ENCODE measurements at places on chromosomes 5 and 9.

GRCh38 chr9:101727612-101728524 lies 10.6 kb downstream of the GRIN3A start:
- no peak for DNase-seq

DNA sequence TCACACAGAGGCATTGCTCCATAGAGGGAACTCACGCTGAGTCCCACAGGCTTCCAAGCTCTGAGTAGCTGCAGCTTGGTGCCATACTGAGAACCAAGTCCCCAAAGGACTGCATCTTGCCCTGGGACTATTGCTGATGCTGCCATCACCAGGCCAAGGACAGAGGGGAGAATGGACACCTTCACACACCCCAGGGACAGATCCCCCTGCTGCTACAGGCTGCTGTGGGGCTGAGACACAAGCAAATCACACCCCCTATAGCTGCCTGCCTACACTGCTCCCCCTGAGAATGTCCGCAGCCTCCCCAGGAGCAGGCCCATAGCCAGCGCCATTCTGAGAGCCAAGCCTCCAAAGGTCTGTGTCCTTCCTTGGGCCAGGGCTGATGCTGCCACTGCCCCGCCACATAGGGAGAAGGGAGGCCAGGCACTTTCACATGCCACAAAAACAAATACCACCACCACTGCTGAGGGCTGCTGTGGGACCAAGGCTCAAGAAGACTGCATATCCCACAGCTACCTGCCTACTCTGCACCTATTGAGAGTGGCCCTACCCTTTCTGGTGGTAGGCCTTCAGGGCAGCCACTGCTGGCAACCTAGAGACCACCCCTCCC lies 81.5 kb downstream of the SYK start:
- DNase-seq, result no peak

DNA sequence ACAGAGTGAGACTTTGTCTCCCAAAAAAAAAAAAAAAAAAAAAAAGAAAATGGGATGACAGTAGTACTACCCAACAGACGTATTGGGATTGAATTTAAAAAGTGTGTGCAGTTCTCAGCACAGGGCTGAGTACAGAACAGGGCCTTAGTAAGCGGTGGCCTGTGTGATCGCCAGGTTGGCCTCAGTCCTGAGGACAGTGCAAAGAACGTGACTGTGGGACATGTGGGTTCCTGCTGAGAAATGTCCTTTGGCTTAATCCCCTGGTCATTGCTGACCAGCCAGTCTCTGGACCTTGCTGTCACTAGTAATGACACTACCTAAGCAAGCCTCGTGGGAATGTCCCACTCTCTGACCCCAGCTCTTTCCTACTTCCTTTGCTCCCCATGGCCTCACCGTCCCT lies 13.3 kb downstream of the GTF3C5 start:
- no peak for DNase-seq

GRCh38 chr5:135048286-135048685 lies 14.3 kb upstream of the PITX1 start:
- DNase-seq, result no peak

DNA sequence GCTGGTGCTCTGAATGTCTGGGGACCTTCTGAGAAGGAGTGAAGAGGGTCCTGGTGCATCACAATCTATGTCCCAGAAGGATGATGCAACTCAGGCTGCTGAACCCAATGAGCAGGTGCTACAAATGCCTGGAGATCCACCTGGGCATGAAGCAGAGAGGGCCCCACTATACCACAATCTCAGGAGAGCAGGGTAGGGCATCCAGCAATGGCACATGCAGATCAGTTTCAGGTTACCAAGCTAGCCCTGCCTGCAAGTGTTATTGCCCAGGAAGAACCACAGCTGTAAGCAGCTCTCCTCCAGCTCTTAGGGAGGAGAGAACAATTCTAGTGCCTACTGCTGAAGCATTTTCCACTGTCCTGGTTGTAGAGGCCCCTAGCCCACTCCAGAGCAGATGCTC lies 389.2 kb upstream of the TNC start:
- DNase-seq, result no peak

- no peak for DNase-seq
Observed at GRCh38 chr5:76294573-76294972, 108.5 kb upstream of the IQGAP2 start.

DNA sequence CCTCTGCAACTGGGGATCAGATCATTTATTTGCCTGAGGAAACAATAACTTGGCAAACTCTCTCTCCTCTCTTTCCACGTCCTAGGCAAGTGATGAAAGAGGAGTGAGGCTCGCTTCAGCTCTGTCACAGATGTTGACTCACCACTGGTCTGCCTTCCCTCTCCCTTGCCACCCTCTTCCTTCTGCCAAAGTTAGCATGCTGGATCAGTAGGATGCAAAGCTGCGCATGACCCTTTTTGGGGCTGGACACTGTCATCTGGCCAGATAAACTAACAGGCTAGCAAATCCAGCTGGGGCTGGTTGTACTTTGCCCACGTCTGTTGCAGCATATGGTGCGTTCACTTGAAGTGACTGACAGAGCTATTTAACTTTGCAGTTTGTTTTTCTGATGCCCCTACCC lies 36.2 kb upstream of the SMARCA2 start:
- no peak for DNase-seq

- DNase-seq, result no peak
Observed at GRCh38 chr5:33810491-33811120, 81.2 kb downstream of the ADAMTS12 start.

GRCh38 chr9:93555370-93555769 lies 21.0 kb upstream of the PHF2 start:
- no peak for DNase-seq

GRCh38 chr5:87266914-87267573 lies 639 bp upstream of the RASA1 start:
- DNase-seq, result no peak

DNA sequence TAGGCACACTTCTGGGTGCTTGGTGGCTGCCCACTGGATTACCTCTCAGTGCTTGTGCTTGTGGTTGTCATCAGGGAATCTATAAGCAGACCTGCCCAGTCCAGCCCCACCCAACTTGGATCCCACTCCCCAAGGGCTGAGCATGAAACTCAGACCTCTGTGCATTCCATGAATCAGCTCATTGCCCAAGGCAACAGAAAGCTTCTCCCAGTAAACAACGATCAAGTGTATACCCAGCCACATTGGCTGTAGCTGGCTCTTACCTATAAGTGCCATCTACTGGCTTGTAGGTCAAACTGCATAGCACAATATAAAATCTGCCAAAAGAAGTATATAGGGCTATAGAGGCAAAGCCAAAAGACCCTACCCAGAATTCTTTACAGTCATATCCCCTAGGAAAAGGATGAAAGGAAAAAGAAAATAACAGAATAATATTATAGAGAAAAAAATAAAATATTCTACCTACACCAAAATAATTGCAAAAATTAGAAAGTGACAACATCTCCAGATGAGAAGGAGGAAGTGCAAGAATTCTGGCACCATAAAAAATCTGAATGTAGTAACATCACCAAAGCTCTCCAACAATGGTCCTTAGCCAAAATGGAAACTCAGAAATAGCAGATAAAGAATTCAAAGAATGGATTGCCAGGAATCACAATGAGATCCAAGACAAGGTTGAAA lies 321.0 kb upstream of the TRPC7 start:
- DNase-seq, result no peak

GRCh38 chr5:33608344-33609041 lies 167.7 kb downstream of the TARS1 start:
- DNase-seq, result no peak

- no peak for DNase-seq
Observed at GRCh38 chr5:54362992-54363625, 52.7 kb upstream of the ARL15 start.

- no peak for DNase-seq
Observed at GRCh38 chr9:74528207-74528606, 31.1 kb downstream of the RORB start.

- DNase-seq, result peak; percentile 75
Observed at GRCh38 chr9:128026255-128026772, 40.8 kb downstream of the NAIF1 start.

- no peak for DNase-seq
Observed at GRCh38 chr5:80210014-80210413, 45.8 kb downstream of the SERINC5 start.

GRCh38 chr5:117095346-117096332 lies 521.0 kb upstream of the SEMA6A start:
- no peak for DNase-seq

- peak; percentile 40 for DNase-seq
Observed at GRCh38 chr5:132812781-132813598, at the start of gene SOWAHA. SOWAHA (plus strand) TSS chr5:132813302; CDS start chr5:132813622, 320 bp downstream.

GRCh38 chr5:10607023-10607665 lies 43.3 kb downstream of the ANKRD33B start:
- DNase-seq, result no peak

- DNase-seq, result no peak
Observed at GRCh38 chr5:175694371-175695160, 36.7 kb downstream of the HRH2 start.

DNA sequence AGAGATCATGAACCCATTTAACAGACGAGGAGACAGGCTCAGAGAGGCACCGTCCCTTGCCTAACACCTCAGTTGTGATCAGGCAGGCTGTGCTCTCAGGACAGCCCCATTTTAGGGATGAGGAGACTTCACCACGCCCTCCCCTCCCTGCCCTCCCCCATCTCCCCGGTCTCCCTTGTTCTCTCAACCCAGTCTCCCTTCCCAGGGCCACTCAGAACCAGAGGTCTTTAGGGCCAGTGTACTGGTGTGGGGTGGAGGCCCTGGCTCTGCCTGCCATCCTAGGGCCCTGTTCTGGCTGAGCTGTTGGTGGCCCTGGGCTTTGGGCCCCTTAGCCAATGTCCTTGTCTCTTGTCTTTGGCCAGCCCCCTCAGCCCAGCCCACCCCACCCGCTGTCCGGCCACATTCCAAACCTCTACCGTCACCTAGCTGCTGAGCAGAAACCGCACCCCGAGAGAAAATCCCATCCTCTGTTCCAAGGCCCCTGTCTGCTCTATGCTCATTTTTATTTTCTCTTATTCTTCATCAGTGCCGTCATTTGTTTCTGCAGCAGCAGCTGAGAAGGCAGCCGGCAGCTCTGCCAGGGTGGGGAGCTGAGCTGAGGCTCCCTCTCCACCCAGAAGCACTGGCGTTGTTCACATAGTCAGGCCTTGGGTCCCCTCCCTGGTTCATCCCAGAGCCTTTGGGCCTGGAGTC lies 33.9 kb downstream of the OLFML2A start:
- no peak for DNase-seq

DNA sequence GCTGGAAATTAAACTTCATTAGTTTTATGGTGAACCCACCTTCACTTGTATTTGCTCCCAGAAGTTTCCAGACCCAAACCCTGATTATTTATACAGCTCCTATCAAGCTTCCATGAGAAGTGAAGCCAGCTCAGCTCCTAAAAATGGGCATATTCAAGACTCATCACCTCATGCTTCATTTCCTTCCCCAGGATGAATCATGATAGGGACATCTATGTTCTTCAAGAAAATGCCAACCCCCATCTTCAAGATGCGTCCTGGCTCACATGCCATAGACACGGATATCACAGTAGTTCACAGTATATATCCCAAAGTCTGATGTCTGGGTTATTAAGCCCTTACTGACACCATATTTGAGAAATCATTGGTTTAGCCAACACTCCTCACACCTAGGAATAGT lies 217.6 kb downstream of the NPR3 start:
- no peak for DNase-seq

DNA sequence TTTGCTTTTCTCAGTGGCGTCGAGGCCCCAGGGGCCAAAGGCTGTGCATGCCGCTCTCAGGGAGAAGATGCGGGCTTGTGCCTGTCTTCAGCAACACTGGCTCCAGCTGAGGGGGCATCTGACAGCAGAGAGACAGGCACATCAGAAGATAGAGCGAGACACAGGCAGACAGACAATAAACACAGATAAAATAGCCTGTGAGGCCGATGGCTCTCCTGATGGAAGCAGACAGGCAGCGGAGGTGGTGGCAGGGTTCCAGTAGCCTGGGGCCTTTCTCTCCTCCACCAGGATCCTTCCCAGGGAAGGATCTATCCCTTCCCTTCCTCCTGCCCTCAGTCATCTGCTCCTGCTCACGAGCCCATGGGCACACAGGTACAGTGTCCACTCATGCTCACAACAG lies 16.6 kb upstream of the UNC5A start:
- no peak for DNase-seq

GRCh38 chr9:36258996-36259533 lies 817 bp upstream of the GNE start:
- no peak for DNase-seq

DNA sequence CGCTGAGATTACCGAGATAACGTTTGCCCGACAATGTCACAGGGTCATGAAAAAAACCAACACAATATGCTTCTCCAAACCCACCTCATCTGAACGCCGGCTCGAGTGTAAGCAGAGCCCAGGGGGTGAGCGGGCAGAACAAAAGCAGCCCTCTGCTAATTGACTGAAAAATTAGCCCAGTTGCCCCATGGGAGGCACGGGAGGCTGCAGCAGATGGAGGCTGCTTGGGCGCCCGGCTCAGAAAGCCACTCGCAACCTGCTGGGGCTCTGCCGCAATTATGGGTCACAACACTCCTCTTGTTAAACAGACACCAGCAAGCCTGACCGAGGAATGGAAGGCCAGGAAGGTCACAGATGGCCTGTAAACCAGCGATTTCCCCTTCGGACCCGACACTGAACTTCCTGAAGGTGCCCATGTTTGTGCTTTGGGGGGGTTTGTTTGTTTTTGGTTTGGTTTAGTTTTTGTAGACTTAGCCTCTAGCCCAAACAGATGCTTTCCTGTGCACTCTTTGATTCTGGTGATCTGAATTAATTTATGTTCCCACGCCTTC lies 104.6 kb upstream of the IRX1 start:
- DNase-seq, result no peak

- no peak for DNase-seq
Observed at GRCh38 chr5:132540764-132541163, 2.6 kb downstream of the IL5 start.

DNA sequence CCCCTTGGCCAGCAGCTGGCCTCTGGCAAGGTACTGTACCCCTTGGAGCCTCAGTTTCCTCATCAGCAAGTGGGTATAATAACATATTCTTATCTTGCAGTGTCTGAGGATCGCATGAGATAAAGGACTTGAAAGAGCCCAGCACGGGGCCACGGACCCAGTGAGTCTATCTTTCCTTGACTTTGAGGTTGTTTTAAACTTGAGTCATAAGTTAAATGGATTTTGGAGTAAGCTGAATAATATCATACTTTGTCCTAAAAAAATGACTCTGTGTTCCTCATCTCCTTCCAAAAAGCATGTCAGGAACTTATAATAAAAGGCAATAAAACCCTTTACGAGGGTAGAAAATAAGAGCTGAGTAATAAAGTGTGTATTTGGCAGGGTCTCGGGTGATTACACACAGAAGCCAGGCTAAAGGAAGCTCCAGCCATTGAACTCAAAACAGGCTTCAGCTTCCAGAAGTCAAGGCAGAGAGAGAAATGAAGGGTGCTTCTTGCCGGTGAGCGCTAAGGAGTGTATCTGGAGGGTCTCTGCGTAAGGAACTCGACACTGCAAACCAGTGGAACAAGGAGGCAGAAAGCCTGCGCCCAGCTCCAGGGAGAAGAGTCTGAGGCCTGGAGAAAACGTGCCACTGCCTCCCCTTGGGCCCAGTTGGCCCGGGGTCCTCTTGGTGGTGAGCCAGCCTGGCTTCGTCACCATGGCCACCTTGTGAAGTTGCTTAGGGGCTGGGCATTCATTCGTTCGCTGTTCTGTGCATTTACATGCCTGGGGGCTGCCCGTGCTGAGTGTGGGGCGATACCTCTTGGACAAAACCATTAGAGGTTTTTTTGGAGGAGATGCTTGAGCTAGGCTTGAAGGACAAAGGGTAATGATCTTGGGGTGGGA lies 72.4 kb upstream of the PHYKPL start:
- DNase-seq, result no peak

GRCh38 chr9:93059011-93059714 lies 662 bp downstream of the SUSD3 start:
- DNase-seq, result peak; percentile 56
